ENCODE measurements at places on chromosomes 5 and 9.

DNA sequence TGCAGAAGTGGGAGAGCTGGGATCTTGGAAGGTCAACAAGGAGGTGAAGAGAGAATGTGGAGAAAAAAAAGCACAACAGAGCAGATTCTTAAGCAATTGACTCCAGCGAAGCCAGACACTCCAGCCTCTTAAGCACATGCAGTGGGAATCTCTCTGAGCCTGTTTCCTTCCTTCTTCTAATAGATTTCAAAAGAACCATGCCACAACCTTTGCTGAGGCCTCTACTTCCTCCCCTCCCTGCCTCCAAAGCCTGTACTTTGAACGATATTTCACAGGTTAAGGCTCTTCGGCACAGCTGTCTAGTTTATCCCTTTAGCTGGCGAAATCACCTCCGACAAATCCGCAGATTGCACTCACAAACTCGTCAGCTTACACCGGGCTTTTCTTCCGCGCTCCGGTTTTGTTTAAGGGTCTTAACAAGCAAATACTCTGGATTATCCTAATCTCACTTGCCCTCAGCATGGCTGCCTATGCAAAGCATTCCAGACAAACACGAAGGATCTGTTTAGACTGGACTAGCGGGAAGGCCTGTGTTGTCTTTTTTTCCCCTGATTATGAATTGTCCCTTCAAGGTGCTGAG is 211.6 kb upstream of the PANK3 start:
- DNase-seq = no peak

- DNase-seq = no peak
Observed at GRCh38 chr9:113349445-113350094, at the start of gene BSPRY. BSPRY (plus strand) TSS chr9:113349541; CDS start chr9:113349580, 39 bp downstream.

- no peak for DNase-seq
Observed at GRCh38 chr9:80070071-80070742, 498.4 kb downstream of the TLE4 start.

- DNase-seq = no peak
Observed at GRCh38 chr5:157370967-157371366, 89.0 kb upstream of the NIPAL4 start.

GRCh38 chr9:129810788-129811187 is 7.8 kb downstream of the TOR1B start:
- DNase-seq = no peak

DNA sequence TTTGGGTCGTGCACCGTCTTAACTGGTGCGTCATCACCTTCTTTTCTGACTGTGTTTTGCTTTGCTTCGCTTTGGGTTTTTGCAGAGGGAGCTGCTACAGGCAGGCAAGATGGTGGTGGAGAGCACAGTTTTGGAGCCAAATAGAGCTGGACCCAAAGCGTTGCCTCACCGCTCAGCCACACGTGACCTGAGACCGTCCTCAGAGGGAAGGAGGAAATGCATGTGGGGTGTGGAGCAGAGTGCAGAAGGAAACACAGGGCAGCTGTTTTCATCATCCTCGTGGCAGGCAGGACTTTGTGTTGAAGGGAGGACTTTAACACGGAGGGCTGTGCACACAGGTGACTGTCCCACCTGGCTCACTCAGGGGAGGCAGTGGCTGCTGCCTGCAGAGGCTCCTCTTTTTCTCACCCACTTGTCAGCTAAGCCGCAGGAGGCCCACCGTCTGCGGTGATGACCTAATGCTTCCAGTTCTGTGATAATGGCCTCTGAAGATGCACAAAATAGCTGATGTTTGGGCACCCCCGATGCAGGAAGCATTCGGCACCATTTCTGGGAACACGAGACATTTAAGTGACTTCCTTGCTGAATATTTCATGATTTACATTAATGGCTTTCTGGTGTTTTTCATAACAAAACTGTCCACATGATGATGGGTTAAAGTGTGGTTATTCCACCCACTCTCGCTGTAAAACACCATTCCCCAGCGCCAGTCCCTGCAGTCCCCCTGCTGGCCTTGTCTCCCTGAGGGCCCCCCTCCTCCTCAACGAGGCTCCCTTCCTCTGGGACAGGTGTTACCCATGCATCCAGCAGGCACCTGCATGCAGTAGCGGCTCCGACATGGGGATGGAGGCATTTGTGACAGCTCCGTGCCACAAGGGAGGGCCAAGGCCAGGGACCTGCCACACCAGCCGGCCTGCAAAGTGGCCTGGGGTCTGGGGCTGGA is 12.4 kb upstream of the UBAC1 start:
- DNase-seq = no peak

- DNase-seq = no peak
Observed at GRCh38 chr9:121692606-121693387, 41.4 kb downstream of the DAB2IP start.

DNA sequence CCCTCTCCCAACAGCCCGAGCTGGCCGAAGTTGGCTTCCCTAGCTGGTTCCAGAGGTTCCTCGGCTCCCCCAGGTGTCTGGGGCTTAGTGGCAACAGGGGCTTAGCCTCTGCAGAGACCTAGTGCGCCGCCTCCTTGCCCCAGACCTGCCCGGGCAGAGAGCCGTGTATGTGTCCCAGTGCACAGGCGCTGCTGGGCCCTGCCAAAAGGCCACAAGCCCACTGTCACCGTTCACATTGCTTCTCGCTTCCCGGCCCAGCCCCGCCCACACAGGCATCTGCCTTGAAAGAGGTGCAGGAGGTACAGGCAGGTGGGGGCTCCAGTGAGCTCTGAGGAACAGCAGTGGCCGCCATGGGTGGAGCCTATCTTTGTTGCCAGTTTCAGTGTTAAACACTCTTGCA is 2.5 kb upstream of the CACFD1 start:
- DNase-seq = no peak

DNA sequence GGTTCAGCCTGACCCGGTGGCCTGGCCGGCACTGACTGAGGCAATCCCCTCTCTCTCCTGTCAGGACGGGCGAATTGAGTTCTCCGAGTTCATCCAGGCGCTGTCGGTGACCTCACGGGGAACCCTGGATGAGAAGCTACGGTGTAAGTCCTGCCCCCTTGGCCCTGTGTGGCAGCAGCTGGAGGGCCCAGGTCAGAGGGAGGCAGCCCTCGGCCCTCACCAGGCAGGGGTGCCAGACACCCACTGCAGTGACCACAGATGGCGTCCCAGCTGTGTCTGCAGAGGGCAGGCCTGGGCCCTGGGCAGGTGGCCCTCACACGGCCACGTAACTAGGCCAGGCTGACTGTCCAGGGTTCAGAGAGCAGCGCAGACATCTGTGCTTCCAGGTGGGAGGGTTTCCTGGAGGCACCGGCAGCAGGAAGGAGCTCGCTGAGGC is 45.9 kb upstream of the HMCN2 start:
- no peak for DNase-seq

DNA sequence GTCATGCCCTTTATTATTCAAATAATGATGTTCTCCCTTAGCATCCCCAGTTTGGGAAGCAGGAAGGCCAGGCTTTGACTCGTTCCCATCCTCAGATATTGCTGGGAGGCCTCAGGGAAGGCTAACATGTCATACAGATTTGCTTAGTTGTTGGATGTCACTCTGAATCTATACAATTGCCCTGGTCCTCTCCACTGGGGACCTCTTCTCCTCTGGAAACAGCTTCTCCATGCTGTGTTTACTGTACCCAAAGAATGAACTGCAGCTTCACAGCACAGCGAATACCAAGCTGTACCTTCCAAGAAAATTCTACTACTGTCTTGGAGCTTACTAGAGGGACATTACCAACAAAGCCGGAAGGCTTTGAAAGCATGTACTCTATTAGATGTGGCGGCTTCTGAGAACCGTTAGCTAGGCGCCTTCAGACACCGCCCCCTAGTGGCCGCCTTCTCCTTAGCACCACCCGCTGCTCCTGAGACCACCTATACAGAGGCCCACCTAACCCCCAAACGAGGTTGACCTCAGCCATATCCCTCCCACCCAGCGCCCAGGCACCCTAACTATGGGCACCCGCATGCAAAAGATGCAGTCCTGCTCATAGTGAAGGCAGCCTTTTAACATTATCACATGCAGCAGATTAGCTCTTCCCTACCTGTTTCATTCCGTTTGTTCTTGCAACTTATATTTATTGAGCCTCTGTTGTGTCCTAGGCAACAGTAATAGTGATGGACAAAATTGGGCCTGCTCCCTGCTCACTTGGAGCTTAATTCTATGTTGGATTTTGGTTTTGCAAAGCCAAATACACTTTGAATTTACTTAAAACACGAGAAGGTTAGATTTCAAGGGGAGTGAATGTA is 34.9 kb upstream of the FOXI1 start:
- DNase-seq = no peak

GRCh38 chr9:87537625-87538024 is 40.0 kb downstream of the DAPK1 start:
- DNase-seq = no peak

DNA sequence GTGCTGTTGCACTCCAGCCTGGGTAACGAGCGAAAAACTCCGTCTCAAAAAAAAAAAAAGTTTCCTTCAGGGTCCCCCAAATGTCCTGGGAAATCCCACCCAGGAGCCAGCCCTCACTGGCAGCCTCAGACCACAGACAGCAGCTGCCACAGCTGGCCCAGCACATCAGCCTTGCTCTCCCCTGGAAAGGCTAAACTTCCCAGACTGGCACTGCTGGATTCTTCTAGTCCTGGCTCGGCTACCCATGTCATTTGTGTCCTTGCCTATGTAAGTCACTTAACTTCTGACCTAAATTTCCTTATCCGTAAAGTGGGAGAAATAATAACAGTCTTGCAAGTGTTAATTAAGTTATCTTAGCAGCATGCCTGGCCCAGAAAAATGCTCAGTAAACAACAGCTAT is 8.6 kb upstream of the PRRC2B start:
- no peak for DNase-seq

GRCh38 chr5:57311251-57311650 is 137.4 kb downstream of the GPBP1 start:
- DNase-seq = no peak

DNA sequence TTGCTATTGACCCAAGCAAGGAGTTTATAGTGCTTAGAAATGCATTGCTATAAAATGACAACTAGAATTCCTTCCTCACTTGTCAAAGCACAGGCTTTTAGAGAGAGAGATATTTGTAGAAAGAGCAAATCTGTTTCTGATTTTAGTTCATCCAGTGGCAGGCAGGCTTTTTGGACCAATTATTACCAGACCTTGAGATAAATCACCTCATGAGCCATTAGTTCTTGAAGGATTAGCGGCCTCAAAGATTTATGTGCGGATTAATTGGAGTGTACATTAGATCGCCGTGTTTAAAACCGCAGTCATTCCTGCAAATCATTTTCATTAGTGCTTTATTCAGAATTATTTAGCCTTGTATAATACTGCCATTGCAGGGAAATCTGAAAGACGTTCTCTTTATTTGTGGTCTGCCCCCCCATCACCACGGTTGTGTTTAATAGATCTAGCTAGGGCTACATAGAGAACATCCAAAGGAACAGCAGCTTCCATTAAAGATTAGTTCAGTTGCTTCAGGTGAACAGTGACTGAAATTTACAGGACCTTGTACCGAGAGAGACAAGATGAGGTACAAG is 28.8 kb upstream of the TJP2 start:
- no peak for DNase-seq

DNA sequence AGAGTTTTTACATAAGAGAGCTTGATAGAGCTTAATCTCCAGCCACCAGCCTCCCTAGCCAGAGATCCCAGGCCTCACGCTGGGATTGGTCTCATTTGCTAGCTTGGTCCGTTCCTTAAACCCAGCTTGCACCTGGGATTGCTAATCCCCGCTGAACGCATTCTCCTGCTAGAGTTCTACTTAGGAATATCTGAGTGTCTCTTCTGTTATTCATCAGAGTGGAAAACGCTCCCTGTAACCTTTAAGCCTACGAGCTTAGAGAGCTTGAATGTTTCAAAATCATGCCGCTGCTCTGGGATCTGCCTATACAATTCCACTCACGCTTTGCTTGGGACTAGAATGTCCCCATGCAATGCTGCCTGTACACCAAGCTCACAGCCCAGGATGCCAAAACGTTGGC is 201.8 kb downstream of the NSG2 start:
- DNase-seq = no peak

DNA sequence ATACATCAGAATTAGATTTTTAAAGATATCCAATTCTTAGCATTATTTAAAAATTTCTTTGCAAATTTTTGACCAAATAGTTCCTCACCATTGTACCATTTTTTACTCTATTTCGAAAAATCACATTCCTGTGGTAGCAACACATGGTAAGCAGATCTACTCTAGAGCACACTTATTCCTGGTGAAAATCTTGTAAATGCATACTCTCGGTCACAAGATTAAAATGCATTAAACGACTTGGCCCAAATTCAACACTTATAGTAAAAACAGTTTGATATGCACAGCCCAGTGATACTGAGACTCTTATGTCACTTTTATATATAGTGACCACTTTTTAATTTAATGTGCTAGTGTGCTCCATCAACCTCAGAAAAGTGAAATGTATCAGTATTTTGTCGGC is 208.8 kb upstream of the TARS1 start:
- no peak for DNase-seq

GRCh38 chr5:173653822-173654523 is 37.5 kb upstream of the BOD1 start:
- DNase-seq = no peak

GRCh38 chr5:135433681-135434426 is 13.3 kb downstream of the DCANP1 start:
- no peak for DNase-seq

GRCh38 chr5:95826949-95827891 is 4.7 kb upstream of the GLRX start:
- no peak for DNase-seq

DNA sequence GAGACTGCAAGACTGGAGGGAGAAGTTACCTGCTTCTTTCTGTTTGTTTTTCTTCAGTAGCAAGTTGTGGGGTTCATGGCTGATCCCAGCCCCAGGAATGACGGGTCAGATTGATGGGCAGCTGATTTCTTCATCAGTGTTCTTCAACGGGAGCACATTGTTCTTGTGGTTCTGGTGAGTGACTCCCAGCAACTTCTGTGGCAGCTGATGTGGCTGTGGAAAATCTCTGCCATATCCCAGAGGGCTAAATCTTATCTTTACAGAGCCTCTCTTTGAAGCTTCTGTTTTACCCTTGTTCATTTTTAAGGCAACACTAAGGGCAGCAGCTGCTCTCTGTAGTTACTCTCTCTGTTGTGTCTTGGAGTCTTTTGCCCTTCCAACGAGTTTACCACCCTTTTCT is 710.3 kb downstream of the PRELID2 start:
- no peak for DNase-seq

- no peak for DNase-seq
Observed at GRCh38 chr9:120918931-120919842, 7.4 kb downstream of the TRAF1 start.

- no peak for DNase-seq
Observed at GRCh38 chr9:6787793-6788161, 30.0 kb downstream of the KDM4C start.

DNA sequence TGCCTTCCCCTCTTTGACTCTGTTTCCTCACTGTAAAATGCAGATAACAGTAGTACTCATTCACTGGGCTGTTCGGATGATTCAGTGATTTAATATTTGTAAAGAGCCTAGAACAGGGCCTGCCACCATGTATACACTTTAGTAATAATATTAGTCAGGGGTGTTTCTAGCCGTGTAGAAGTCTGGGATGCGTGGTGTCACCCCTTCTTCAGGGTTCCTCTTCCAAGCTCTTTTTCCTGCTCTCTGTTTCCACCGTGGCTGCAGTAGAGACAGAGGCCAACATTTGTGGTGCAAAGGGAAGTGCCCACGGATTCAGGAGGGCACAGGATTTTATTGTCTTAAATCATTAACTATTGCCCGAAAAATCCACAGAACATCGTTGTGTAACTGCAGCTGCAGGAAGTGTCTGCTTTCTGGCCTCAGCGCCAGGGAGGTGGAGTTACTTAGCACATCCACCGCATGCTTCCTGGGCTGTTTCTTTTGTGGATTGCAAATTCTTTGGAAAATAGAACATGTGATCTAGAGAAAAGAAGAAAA is 61.7 kb downstream of the TRIO start:
- DNase-seq = no peak

GRCh38 chr9:120765910-120766425 is 27.2 kb downstream of the FBXW2 start:
- no peak for DNase-seq
